GM10248 (cell line): ENCODE measurements at places on chromosomes 2 and 18.
A peak's percentile ranks its signal among the peaks of the same experiment; 100 is the strongest.

DNA sequence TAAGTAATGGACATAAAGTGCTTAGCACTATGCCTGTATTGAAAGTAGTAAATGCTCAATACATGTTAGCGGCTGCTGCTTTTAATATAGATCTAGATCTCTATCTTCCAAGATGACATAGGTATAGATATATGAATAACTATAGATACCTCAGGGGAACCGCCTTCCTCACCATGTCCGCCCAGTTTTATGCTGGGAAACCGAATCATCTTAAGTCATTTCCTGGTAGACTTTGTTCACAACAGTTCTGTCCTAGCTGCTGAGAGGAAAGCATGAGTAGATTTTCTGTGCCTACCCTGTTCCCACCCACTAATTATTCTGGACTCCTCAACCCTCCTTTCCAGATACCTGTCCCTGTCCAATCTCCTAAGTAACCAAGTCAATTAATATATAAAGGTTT is 21.6 kb upstream of the ITM2C start:
- no peak for DNase-seq

- no peak for DNase-seq
Observed at GRCh38 chr2:216695401-216695821, at the start of gene IGFBP5. IGFBP5 (minus strand) TSS chr2:216695549; CDS start chr2:216694775, 774 bp downstream.

- DNase-seq: no peak
Observed at GRCh38 chr2:188788621-188789020, 185.6 kb upstream of the COL3A1 start.

- no peak for DNase-seq
Observed at GRCh38 chr2:120745420-120746111, 9.9 kb downstream of the GLI2 start.

DNA sequence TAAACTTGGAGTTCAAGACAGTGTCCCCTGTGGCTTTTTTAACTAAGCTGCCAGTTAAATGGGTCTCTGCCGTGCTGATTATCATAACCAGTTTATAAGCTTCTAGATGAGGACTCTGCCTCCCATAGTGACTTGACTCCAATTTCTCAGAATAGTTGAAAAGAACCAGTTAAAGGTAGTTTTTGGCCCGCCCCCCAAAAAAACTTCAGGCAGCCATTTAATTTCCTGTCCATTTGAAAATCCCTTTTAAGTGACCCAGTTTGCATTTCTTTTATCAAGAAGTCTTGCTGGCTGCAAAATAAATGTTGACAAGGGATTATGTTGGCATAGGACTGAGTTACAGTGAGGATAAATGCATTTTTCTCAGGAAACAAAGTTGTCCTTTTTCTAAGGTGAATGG is 2.3 kb downstream of the SLC20A1 start:
- no peak for DNase-seq

DNA sequence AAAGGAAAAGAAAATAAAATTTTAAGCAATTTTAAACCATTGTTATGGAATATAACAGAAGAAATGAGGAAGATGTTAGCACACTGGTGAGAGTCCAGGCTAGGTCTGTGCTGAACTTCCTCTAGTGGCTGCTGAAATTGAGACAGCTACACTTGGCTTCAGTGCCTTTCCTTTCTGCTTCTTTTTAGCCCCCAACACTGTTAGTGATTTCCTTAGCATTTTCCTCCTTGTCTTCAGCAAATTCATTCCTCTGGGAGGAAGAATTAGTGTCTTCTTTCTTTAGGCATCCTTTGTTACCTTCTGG is 47.6 kb downstream of the ITGAV start:
- no peak for DNase-seq

DNA sequence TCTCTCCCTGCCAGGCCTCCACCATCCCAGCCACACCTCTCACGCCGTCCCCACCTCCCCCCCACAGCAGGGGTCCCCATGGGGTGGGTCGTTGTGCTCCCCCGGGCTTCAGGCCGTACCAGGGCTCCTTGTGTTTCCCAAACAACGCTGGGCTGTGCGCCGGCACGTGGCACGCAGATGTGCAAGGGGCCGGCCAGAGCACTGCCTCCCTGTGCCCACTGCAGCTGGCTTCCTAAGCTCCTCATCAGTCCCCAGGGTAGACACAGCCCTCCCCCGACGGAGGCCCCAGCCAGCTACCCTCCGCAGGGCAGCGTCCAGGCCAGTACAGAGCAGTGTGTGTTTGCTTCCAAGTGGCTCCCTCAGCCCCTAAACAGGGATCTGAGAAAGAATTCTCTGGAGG is 34.0 kb downstream of the BIN1 start:
- no peak for DNase-seq

- peak; percentile 31 for DNase-seq
Observed at GRCh38 chr2:112343827-112344585, 68.6 kb downstream of the ZC3H6 start.

DNA sequence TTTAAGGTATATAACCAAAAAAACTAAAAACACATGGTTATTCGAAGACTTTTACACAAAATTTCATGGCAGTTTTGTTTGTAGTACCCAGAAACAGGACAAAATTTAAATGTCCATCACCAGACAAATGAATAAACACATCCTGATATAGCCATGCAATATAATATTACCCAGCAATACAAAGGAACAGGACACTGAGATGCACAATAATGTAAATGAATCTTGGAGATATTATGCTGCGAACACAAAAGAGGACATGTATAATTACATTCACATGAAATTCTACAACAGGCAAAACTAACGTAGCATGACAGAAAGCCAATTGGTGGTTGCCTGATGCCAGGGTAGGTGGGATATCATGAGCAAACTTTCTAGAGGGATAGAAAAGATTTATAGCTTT is 92.4 kb upstream of the OTX1 start:
- DNase-seq: no peak

- DNase-seq: no peak
Observed at GRCh38 chr2:44618251-44619023, 256.7 kb downstream of the CAMKMT start.

DNA sequence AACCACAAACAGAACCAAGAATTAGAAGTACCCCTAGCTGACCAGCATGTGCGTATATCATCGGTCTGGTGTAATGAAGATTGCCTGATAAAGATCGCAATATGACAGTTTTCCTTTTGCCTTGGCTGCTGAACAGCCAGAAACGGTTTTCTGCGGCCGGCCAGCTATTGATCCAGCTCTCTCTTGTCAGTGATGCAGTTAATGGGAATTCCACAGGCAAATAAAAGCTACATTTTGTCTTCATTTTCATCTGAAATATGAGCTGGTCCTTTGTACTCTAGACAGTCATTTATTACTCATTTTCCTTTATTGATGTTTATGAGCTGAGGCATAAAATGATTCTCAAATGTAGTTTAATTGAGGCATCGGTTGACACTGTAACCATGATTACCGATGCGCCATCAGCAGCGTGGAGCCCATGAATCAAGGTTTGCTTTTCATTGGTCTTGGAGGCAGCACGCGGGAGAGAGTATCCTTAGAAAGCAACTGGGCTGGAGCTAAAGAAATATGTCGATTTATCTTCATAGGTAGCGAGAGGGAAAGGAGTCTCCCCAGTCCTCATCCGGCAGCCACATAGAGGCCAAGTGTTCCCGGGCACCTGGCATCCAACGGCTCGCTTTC is 535.2 kb downstream of the GALR1 start:
- DNase-seq: no peak

GRCh38 chr2:239943991-239944631 is 81.0 kb downstream of the NDUFA10 start:
- DNase-seq: no peak

GRCh38 chr2:172196768-172197431 is 94.2 kb upstream of the DLX2 start:
- no peak for DNase-seq

DNA sequence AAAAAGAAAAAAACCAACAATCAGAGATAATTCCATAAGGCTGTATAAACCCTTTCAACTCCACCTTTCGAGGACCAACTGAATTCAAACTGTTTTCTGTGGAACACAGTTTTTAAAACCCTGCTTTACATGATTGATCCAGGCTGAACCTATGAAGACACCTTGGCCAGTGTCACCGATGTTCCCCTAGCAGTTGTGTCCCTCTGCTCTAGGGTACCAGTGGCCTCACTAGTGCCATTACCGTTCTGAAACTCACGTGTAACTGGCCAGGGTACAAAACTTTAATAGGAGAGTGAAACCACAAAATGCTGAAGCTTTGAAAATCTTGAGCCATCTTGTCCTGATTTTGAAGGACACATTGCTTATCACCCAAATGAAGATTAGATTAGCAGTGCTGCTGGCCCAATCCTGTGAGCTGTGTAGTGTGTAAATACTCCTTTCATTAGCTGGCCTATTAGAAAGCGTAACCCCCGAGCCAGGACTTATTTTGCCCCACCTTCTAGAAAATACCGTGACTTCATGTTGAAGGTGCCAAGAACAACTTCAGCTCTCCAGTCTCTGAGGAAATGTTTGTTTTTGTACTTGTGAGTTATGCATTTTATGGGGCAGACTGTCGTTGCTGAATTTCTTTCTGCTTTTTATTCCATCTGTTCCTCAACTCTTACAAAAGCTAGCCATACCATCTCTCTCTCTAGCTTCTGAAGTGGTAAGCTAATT is 147.8 kb upstream of the MAP3K20 start:
- DNase-seq: no peak

- peak; percentile 49 for DNase-seq
Observed at GRCh38 chr18:55321265-55322177, 266.5 kb downstream of the TCF4 start.

DNA sequence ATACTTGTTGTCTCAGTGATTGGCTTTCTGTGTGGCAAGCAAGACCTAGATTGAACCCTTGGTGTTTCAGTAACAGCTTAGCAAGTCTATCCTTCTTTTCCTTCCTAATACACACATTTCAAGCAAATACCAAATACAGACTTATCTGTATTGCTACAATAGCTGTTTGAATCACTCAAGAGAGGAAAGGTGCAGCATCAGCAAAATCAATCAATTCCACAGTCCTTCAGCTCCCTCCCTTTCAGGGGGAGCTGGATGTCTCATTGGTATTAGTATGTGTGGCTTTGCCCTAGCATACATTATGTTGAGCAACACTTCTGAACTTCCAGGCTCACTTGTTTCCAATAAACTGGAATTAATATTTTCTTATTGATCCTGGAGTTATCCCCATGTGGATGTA is 323.1 kb downstream of the TMX3 start:
- DNase-seq: no peak

DNA sequence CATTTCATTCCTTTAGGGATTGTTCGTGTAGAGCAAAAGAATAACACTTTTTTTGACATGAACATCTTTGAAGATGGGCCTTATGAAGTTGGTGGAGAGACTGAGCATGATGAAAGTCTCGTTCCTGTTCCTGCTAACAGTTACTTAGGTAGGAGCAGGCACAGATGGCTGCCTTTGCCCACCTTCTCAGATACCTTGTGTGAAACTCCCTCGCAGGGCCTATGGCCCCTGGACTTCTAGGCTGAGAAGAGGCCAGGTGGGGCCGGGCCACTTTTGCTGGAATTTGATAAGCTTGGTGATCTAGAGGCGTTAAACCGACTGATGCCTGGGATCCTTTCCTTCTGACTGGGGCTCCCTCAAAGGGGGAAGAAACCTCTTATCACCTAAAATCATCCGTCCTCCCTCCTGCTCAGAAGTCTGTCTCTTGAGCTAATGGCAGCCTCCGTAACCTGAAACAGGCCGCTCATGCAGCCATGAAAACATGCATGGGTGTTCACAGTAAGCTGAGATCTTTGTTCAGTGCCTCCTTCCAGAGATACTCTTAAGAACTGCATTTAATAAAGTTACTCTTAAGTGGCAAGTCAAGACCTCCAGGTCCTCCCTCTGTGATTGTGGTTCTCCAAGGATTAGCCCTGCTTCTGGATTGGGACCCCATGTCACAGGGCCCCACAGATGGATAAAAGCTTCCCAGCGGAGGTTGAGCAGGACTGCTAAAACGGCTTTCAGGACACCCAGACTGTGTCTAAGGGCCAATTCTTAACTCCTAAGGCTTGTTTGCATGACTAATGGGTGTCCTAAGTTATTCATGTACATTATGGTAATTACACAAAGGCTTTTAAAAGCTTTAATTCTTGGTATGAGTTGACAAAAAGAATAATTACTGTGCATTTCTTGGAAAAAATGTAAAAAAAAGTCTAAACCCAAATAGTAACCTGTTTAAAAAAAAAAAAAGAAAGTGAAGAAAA is 43.9 kb downstream of the ITGA6 start:
- no peak for DNase-seq

- no peak for DNase-seq
Observed at GRCh38 chr2:51812138-51812866, 780.4 kb upstream of the NRXN1 start.

DNA sequence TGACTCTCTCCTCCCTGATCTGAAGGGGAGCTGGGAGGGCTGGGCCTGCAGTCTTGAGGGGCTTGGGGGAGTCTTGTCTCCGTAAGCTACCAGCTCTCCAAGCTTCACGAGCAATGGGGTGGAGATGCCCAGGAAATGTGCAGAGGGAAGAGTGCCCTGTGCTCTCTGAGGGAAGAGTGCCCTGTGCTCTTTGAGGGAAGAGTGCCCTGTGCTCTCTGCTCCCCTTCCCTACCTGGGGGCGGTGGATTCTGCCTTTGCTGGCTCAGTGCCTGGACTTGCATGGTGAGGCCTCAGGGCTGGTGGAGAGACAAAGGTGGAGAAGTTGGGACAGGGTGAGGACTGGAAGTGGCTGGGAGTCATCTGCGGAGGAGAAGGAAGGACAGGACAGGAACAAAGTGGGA is 72.7 kb downstream of the TWIST2 start:
- DNase-seq: no peak

DNA sequence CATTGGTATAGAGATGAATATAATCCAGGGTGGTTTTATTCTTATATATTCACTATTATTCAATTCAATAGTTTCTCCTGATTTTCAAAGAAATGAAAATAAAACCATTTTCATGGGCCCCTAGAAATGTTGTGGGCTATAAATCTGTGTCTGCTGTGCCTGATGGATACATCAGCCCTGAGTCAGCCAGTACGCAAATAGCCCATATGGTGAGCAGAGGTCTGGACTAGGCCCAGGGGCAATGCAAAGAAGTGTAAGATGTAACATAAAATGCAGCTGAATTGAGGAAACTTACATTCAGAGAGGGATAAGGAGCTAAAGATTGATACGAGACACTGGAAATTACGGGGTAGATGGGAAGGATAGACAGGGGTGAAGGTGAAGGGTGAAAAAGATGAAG is 122.5 kb downstream of the MAIP1 start:
- DNase-seq: no peak

DNA sequence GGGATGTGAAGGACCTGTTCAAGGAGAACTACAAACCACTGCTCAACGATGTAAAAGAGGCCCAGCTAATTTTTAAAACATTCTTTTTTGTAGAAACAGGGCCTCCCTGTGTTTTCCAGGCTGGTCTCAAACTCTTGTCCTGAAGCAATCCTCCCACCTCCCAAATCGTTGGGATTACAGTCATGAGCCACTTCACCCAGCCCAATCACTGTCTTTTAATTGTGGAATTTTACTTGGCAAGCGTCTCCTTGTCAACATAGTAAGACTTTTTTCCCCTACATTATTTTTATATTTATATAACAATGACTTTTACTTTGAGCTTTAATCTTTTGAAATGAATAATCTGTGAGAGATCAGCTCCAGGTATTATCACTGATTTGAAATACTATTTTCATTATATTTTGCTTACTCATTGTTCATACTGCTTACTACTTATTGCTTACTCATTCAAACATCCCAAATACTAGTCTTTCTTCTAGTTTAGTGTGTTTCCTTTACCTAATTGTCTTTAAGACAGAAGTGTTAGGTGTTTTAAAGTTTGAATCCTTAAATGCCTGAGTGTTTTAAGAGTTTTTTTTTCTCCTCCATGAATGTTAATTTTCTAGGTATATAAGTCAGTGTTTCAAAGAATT is 48.9 kb downstream of the PTPN4 start:
- no peak for DNase-seq
